ENCODE measurements at places on chromosomes 5 and 9. TPM values are rescaled to one million over a fixed set of nuclear protein-coding genes. Genes with fewer than 3 reads are reported as not detected.

The FBXO4 gene
- total RNA-seq, result 7.7 TPM

DNA sequence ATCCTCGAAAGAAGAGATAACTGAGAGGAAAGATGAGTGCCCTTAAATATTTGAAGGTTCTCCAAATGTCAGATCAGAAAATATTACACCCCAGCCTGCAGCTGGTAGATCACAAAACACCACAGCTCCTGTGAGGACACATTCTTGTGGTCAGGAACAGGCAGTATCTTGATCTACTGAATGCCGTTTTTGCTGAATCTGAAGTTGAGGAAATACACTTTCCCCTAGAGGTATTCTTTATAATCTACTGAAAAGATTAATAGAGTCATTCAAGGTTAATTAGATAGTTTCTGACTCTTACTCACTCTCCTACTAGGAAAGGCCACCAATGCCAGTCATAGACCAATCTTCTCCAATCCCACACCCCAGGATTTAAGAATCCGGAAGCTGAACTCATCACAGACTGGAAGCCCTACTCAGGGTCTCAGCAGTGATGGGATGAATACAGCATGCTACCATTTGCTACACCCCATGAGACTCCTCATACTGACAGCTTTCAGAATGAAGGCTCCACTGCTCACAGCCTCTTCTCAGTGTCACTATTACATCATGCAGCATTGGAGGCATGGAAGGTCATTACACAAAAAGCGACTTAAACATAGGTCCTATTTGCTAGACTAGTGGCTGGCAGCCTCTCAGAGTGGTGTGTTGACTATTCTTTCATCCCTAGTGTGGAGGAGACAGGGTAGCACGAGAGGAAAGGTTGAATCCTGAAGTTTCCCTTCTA is 143.9 kb upstream of the SLC1A3 start:
- no peak overlapping the region for H3K27ac ChIP-seq
- no peaks in the 10 kb centered on the region for H3K27me3 ChIP-seq
- no peak overlapping the region for H3K4me3 ChIP-seq
- no peak for DNase-seq

The TAF9 gene
- 67.6 TPM for total RNA-seq

DNA sequence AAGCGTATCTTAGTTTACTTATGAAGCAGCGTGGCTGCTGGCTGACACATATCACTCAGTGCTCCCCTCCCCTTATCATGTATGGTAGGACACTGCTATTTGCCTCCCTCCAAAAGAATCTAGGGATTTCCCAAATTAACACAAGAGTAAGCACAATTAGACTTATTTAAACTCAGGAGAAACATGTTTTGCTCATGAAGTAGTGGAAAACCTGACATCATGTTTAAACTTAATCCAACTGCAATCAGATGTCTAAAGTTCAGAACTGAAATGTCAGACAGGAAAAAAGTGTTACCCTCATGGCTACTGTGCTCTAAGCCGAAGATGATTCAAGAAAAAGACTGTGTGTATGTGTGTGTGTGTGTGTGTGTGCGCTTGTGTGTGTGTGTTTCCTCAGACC is 324.1 kb upstream of the TNC start:
- H3K27me3 ChIP-seq, result no peaks in the 10 kb centered on the region
- no peaks in the 10 kb centered on the region for H3K4me1 ChIP-seq
- DNase-seq, result no peak

- no peaks in the 10 kb centered on the region for H3K36me3 ChIP-seq
- H3K4me3 ChIP-seq, result no peak overlapping the region
- DNase-seq, result peak; percentile 59
- peak overlapping the region; percentile 88 for H3K27ac ChIP-seq
These were observed 7.0 kb downstream of the PDE6A start for GRCh38 chr5:149937610-149938009.
